ENCODE measurements at places on chromosomes 13 and 19.

GRCh38 chr13:105997581-105998550 lies 537.6 kb downstream of the EFNB2 start:
- no peak for DNase-seq

- DNase-seq, result no peak
Observed at GRCh38 chr13:27578121-27579030, 42.0 kb downstream of the LNX2 start.

GRCh38 chr19:40512473-40513344 lies 45.9 kb downstream of the SPTBN4 start:
- no peak for DNase-seq

- DNase-seq, result no peak
Observed at GRCh38 chr13:41428155-41428554, 29.2 kb upstream of the RGCC start.

- DNase-seq, result no peak
Observed at GRCh38 chr13:27979765-27980279, 8.7 kb downstream of the URAD start.

GRCh38 chr19:41456342-41456918 lies 13.5 kb downstream of the ERICH4 start:
- no peak for DNase-seq

- DNase-seq, result no peak
Observed at GRCh38 chr13:114100446-114101357, 31.7 kb downstream of the RASA3 start.

GRCh38 chr19:47670736-47671135 lies 42.5 kb upstream of the EHD2 start:
- DNase-seq, result no peak

DNA sequence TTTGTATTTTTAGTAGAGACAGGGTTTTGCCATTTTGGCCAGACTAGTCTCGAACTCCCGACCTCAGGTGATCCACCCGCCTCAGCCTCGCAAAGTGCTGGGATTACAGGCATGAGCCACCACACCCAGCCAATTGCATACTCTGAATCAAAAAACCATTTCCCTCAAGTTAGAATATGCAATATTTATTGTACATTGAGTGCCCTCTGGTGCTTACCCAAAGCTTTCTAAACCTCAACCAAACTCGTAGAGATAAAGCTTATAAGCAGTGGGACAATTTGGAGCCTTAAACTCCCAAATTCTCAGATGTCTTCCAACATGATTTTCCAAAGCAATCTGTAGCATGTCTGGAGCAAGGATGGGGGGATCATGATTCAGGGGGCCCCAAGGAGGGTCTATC lies 22.4 kb downstream of the RFXAP start:
- no peak for DNase-seq

GRCh38 chr19:39823686-39824085 lies 10.3 kb downstream of the DYRK1B start:
- DNase-seq, result no peak

GRCh38 chr19:57818378-57818777 lies 3.7 kb upstream of the ZNF552 start:
- no peak for DNase-seq

GRCh38 chr19:42683917-42684513 lies 56.3 kb downstream of the PSG3 start:
- no peak for DNase-seq

DNA sequence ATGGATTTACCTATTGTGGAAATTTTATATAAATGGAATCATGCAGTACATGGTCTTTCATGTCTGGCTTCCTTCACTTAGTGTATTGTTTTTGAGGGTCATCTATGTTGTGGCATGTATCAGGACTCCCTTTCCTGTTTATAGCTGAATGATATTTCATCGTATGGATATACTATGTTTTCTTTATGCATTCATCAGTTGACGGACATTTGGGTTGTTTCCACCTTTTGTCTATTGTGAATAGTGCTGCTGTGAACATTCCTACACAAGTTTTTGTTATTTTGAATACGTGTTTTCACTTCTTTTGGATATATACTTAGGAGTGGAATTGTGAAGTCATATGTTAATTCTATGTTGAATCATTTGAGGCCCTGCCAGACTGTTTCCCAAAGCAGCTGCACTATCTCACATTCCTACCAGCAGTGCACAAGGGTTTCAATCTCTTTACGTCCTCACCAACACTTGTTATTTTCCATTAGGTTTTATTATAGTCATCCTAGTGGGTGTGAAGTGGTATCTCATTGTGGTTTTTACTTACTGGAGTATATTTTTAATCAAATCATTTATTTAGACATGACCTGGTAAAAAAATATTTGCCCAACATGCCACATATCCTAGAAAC lies 262.7 kb downstream of the DLEU7 start:
- DNase-seq, result no peak

DNA sequence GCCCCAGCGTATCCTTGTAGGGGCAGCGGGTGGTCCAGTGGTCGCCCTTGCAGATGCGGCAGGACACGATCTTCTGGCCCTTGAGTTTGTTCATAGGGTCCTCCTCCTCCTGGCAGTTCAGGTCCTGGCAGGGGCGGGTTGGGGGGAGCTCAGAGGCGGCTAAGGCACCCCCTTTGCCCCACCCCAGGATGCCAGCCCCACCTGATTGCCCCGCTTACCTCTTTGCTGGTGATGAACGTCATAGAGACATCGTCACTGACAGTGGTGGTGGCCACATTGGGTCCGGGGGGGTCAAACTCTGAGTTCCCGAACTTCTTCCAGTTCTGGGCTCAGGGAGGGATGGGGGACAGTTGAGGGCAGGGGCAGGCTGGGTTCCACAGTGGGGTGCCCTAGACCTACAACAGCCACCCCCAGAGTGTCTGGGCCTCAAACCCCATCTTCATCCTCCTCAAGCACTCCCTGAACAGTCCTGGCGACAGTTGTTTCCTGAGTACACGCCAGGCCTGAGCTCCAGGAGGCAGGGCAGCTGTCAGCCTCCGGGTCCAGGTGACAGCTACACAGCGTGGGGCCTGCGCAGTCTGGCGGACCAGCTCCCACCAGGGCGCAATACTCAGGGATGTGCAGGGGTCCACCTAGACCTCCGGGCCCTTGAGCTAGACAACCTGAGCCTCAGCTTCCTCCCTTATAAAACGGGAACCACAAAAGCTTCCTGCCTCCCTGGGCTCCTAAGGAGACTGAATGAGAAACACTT lies 2.7 kb downstream of the EIF3G start:
- DNase-seq, result no peak

GRCh38 chr19:4456476-4456842 lies 1.1 kb downstream of the UBXN6 start:
- DNase-seq, result no peak

DNA sequence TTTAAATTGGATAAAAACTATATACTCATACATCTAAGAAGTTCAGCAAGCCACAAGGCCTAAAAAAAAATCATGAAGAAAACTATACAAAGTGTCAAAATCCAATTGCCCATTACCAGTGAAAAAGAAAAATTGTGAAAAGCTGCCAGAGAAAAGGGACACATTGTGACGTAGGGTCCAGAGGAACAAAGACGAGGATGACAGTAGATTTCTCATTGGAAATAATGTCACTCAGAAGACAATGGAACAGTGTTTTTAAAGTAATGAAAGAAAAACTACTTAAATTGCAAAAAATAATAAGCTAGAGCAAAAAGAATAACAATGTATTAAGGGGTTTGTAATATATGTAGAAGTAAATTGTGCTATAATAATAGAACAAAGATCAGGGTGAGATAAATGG lies 195.2 kb downstream of the EFNB2 start:
- DNase-seq, result no peak

DNA sequence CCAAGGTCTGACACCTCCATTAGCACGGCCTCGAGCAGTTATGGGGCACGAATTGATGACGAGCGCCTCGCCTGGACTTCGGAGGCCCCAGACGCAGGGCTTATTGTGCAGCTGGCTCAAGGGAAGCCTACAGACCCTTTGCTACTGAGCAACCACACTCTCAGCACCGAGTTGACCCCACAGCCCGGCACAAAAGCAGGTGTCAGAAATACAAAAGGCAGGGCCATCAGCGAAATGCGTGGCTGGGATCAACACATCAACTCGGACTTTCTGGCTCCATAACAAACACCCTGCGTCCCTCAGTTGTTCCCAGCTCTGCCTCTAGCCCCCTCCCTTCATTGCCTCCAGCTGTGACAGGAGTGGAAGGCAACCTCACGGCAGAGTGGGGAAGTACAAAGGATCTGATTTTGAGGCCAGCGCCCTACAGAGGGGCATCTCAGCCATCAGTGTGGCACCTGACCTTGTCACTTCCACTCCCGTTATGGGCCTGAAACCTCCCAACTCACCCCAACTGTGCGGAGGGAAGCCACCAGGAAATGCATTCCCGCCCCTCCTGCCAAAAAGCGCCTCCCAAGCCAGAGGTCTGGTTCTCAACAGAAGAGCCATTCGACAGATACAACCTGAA lies 18.0 kb downstream of the PEPD start:
- DNase-seq, result no peak

- DNase-seq, result no peak
Observed at GRCh38 chr13:97548138-97548537, 114.2 kb downstream of the RAP2A start.

DNA sequence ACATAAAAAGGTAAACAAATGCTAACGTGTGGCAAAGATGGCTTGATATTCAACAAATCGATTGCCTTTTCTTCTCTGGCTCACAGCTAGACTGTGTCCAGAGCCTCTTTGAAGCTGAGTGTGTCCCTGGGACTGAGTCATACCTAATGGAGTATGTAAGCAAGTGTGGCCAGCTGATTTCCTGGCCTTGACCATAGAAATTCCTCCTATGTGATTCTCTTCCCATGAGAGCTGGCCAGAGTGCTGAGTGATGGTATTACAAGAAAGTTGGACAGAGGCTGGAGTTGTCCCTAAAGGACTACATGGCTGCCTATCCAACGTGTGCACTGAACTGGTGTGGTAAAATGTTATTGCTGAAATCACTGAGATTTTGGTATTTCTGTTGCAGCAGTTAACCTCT lies 320.1 kb upstream of the SLC10A2 start:
- no peak for DNase-seq

- DNase-seq, result no peak
Observed at GRCh38 chr19:18322318-18322758, 538 bp downstream of the LSM4 start.

DNA sequence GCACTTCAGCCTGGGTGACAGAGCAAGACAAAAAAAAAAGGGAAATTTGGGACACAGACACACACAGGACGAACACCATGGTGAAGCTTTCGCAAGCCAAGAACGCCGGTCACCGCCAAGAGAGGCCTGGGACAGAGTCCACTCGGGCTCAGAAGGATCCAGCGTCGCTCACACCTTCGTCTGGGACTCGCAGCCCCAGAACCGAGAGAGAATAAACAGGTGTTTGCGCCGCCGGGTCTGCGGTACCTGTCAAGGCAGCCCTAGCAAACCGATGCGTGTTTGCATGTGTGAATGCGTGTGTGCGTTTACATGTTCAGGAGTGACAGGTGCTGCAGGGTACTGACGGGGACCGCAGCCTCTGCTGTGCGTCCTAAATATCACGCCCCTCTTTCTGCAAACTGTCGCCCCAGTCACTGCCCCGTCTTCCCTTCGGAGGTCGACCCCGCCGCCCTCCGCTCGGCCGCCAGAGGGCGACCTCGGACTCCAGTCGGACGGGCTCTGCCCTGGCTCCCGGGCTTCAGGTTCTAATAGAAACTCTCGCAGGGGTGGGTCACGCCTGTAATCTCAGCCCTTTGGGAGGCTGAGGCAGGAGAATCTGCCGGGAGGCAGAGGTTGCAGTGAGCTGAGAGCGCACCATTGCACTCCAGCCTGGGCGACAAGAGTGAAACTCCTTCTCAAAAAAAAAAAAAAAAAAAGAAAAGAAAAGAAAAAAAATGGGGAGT lies 11.8 kb upstream of the CSNK1G2 start:
- DNase-seq, result peak; percentile 71

- no peak for DNase-seq
Observed at GRCh38 chr19:2302319-2303210, 5.4 kb downstream of the LINGO3 start.

- no peak for DNase-seq
Observed at GRCh38 chr13:113951246-113951999, 22.5 kb downstream of the C13orf46 start.

GRCh38 chr19:1651568-1652291 lies 685 bp downstream of the TCF3 start:
- no peak for DNase-seq

DNA sequence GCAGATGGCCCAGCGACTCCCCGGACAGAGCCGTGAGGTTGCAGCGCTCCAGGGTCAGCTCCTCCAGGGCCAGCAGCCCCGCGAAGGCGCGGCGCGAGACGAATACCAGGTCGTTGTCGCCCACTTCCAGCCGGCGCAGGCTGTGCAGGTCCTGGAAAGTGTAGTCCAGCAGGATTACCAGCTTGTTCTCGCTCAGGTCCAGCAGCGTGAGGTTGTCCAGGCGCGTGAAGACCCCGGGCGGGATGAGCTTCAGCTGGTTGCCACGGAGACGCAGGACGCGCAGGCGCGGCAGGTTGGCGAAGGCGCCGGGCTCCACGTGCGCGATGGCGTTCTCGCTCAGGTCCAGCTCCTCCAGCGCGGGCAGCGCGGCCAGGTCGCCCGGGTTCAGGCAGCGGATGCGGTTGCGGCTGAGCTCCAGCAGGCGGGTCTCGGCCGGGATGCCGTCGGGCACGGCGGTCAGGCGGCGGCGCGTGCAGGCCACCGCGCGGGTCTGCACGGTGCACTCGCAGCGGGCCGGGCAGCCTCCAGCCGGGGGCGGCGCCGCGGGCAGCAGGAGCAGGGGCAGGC lies 9.3 kb upstream of the PEAK3 start:
- DNase-seq, result no peak

DNA sequence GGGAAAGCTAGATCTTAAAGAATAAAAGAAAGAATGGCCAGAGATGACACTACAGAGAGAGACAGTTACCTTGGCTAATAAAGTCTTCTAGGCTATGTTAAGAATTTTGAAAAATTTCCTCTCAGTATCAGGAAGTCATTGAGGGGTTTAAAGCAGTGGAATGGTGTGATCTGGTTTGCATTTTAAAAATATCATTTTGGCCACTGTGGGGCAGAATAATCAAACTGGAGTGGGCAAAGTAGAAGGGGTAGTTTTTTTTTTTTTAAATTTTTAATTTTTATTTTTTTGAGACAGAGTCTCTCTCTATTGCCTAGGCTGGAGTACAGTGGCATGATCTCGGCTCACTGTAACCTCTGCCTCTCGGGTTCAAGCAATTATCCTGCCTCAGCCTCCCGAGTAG lies 4.4 kb upstream of the CNMD start:
- DNase-seq, result no peak

DNA sequence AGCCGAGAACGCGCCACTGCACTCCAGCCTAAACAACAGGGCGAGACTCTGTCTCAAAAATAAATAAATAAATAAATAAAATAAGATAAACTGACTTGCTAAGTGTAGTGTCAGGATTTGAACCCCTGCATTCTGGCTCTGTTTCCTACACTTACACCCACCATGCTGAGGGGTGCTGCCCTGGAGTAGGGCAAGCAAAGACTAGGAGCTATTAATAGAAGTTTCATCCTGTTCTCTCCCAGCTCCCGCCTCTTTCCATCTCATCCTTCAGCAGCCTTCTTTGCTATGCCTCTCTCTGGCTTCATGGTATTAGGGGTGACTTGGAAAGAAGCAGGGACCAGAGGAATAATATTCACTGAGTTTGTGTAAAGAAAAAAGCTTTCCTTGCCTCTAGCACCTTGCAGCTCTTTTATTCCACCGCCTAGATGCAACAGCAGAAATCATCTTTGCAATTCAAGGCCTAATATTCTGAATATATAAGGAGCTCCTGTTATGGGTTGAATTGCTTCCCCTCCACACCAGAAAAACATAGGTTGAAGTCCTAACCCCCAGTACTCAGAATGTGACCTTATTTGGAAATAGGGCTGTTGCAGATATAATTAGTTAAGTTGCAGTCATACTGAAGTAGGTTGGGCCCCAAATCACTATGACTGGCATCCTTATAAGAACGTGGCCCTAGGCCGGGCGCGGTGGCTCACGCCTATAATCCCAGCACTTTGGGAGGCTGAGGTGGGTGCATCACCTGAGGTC lies 8.7 kb upstream of the PLAUR start:
- DNase-seq, result no peak

- DNase-seq, result no peak
Observed at GRCh38 chr13:63093907-63094469, 1678.3 kb upstream of the PCDH20 start.
